ENCODE measurements at places on chromosomes 16 and 17.
A peak's percentile ranks its signal among the peaks of the same experiment; 100 is the strongest.

- no peak for DNase-seq
Measured at GRCh38 chr17:38728290-38728831, 1.8 kb upstream of the CISD3 start.

GRCh38 chr16:53055541-53056391, 975 bp downstream of the CHD9 start:
- peak; percentile 58 for DNase-seq

- no peak for DNase-seq
Measured at GRCh38 chr16:15961571-15962090, 12.2 kb downstream of the ABCC1 start.

DNA sequence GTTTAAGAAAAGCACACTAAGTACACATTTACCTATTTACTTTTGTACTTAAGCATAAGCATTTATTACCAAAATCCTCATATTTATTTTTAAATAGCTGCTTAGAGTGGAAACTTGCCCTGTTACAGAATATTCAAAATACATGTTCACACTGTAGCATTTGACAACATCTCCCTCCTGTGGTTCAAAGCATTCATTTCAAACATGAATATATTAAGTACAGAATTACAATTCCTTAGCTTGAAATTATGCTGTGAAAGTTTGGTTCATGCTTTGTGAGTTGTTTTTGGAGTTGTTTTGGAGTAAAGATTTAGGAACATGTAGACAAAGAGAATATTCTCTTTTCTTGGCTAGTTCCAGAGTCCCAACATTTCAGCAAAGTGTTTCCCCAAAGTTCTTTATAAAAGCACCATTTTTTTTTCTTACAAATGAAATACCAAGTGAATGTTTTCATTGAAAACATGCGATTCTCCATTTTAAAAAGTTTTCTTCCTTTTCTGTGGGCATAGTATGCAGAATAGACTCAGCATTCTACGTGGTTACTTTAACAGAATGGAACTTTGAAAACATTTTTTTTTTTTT, 33.2 kb downstream of the TUBD1 start:
- no peak for DNase-seq

DNA sequence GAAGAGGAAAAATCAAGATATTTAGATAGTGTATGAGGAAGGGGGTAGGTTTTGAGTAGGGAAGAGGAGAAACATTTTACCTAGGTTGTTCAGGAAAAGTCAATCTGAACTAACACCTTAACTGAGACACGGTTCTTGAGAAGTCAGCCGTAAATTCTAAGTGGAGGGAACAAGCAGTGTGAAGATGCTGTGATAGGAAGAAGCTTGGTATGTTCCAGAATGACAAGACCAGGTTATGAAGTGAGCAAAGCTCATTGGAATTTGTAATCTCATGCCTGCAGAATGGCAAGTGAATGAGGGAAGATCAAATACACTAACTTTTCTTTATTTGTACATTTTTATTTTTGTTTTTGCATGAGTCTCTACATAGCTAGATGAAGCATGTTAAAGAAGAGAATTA, 307.6 kb downstream of the ZFHX3 start:
- no peak for DNase-seq

DNA sequence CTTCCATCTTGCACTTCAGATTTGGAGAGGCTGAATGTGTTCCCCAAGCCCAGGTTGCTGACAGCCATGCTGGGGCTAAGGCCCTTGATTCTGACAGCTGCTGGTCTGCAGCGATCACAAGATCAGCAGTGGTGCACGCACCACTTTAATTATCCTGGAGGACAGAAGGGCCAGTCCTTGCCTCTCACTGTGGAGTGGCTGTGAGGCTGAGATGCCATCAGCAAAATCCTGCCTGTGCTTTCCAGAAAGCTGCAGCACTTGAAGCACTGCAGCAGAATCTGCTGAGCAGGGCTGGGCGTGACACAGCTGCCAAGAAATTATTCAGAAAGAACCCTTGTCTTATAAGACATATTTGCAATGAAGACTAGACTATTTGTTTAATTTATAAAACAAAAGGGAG, 37.1 kb downstream of the NUP93 start:
- DNase-seq, result no peak

DNA sequence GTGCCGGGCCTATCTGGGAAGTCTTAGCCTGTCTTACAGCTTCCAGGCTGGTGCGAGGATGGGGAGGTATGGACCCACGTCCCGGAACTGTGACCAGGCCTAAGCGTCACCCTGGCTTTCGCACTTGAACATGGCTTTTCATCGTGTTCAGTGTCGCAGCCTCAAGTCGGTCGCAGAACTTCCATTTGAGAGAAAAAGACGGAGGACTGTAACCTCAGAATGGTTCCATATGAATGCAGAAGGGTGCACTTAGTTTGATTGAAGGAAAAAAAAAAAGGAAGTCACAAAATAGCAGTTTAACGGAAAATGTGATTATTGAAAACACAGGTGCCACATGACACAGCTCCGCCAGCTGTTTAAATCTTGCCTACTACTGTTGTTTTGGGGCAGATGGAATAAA, 30.2 kb upstream of the JPT2 start:
- DNase-seq, result no peak

GRCh38 chr17:10984220-10984619, 146.3 kb upstream of the PIRT start:
- no peak for DNase-seq

DNA sequence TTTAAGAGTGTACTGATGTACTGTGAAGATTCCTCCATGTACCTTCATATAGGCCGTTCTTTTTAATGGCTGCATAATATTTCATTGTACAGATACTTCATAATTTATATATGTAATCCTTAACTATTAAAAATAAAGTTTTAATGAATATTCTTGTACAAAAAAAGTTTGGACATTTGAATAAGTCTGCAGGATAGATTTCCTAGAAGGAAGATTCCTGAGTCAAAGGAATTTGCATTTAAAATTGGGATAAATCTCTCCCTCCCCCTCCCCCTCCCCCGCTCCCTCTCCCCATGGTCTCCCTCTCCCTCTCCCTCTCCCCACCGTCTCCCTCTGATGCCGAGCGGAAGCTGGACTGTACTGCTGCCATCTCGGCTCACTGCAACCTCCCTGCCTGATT, 15.6 kb upstream of the SLC13A2 start:
- no peak for DNase-seq

DNA sequence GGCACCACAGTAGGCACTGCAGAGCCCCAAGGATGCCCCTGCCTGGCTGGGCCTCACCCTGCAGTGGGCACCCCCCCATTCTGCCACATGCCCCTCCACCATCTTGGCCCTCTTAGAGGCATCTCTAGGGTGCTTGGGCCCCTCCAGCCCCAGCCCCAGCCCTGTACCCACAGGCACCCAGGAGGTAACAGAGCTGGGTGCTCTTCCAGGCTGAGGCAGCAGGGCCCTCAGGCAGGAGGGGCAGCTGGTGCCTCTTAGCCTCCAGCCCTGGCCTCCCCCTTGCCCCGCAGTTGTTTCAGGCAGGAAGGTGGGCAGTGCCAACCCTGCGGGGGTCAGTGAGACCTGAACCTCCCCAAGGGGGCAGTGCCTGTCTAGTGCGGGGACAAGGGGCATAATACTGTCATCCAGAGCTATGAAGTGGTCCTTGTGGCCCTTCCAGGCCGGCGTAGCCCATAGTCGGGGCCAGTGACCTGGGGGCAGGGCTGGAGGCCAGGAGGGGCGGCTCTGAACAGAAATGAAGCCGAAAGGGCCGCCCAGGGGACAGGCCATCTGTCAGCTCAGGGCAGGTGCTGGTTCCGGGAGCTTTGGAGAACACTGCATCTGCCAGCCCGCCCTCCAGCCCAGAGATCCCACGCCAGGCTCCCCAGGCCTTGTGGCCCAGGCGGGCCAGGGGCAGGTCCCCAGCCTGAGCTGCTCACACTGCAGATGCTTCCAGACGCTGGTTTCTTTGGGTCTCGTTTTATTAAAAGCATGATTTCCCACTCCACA, 4.9 kb upstream of the AATK start:
- DNase-seq, result no peak

DNA sequence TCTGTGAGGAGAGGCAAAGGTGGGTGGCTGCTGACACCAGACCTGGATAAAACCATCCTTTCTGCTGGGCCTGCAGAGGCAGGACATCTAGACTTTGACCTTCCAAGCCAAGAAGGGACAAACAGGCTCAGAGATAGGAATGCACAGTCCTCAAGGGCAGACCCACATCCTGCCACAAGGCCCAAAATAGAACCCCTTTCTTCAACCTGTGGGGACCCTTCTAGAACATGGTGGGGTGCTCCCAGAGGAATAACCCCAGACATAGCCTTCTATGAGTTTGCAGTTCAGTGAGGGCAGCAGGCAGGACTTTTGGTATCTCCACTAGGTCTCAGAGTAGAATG, 3.8 kb upstream of the CBFB start:
- no peak for DNase-seq

DNA sequence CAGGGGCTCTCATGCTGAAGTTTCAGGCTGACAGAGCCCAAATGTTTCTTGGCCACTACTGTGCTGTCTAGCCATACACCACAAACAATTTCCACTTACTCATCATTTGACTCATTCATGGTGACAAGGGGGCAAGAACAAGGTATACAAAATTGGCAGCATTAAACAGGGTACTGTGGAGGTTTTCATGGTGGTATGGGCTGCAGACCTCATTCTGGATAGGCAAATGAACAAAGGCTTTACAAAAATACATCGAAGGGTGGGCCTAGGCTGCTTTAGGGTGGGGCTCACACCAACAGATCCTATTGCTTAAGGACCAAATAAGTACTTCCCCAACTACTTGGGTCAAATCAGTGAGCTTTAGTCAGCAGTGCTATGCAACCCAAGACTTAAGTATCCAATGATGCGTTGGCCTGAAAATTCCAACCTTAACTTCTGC, 53.0 kb downstream of the N4BP1 start:
- DNase-seq, result no peak

- DNase-seq, result peak; percentile 58
Measured at GRCh38 chr16:15993946-15994665, 44.7 kb downstream of the ABCC1 start.

- peak; percentile 82 for DNase-seq
Measured at GRCh38 chr16:85286066-85286831, 174.0 kb upstream of the CIBAR2 start.

DNA sequence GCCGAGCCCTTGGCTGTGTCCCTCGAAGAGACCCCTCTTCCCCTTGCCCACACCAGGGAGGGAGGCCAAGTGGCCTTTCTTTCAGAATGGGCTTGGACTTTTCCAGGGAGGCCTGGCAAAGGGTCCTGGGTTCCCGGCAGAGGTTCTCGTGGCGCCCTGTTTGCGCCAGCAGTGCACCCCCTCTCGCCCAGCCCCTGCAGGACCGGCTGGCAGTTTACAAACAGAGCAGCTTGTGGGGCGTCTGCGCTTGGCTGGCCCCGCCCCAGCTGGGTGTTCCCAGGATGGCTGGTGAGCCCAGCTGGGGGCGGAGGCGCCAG, 137.8 kb upstream of the CIBAR2 start:
- no peak for DNase-seq

GRCh38 chr17:4597975-4598374, 13.6 kb downstream of the SMTNL2 start:
- DNase-seq, result no peak

GRCh38 chr17:21272250-21272649, 12.3 kb upstream of the MAP2K3 start:
- DNase-seq, result no peak

GRCh38 chr17:48484256-48484655, 46.6 kb downstream of the HOXB1 start:
- DNase-seq, result no peak

DNA sequence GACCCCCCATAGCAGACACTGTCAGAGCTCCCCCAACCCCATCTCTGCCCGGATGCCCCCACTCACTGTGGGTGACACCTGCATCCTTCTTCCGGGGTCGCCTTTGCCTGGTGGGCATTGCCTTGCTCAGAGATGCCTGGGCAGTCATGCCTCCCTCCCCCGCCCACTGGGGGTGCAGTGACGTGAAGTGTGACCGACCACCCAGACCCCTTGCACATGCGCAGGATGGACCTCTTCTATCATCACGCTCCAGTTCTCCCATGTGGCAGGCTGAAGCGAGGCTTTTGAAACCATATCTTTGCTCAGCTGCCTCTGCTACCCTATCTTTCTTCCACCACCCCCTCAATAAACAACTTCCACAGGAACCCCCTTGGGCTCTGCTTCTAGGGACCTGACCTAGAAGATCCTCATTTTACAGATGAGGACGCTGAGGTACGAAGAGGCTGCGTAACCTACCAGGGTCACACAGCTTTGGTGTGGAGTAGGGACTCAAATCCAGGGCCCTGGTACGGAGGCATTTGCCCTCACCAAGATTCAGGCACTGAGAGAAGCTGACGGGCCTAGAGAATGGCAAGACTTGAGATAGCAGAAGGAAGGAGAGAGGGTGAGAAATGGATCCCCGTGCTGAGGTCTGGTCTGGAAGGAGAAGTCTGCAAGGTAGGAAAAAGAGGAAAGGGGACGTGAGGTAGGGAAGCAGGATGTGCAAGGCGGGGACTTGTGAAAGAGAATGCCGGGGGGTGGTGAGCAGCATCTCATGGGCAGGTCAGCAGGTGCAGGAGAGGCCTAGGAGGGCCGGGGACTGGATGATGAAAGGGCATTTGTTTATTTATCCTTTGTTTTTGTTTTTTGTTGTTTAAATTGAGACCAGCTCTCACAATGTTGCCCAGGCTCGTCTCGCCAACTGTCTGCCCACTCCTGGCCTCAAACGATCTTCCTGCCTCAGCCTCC, 14.4 kb downstream of the NLRC5 start:
- DNase-seq, result no peak

GRCh38 chr16:89040391-89040790, 53.3 kb upstream of the ACSF3 start:
- DNase-seq, result no peak

DNA sequence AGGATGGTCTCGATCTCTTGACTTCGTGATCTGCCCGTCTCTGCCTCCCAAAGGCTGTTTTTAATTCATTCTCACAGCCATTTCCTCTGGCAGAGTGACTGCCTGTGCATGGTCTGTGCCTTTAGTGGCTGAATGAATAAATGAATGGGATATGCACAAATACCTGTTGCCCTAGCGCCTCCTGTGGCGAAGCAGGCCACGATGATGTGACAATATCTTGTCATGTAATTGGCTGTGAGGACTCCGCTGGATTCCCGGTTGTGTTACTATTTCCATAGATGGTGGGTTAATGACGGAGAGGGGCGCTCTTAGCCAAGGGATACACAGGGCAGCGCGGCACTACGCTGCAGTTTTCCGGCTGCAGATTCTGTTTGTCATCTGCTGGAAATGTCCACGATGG, 26.8 kb upstream of the ENDOV start:
- DNase-seq, result no peak

GRCh38 chr17:7972131-7972785, 30.2 kb upstream of the GUCY2D start:
- no peak for DNase-seq

Measured in left cardiac atrium (tissue), 4 donors.